ENCODE measurements at places on chromosomes 7 and 10.

GRCh38 chr10:125146791-125147579 lies 13.4 kb downstream of the CTBP2 start:
- DNase-seq = peak; percentile 26

GRCh38 chr10:104333728-104334373 lies 4.4 kb downstream of the ITPRIP start:
- no peak for DNase-seq

DNA sequence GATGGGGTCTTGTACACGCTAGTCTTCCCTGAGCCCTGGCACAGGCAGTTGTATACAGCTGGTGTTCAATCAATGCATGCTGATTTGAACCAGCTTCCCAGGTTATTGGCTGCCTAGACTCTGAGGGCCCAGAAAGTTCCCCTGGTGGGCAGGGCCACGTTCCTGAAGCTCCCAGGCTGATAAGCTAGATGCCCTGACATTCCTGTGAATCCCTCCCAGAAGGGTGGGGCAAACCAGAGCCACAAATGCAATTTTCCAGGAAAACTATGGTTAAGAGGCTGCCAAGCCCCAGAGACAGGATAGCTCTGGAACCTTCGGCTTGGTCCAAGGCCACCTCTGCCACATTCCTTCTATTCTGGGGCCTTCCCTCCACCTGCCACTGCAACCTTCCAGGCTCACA lies 78.2 kb downstream of the FAM53B start:
- DNase-seq = no peak

GRCh38 chr7:85185424-85186082 lies 1.3 kb downstream of the SEMA3D start:
- peak; percentile 84 for DNase-seq

- DNase-seq = peak; percentile 32
These were observed 23.5 kb upstream of the C1QL3 start for GRCh38 chr10:16545116-16545736.

DNA sequence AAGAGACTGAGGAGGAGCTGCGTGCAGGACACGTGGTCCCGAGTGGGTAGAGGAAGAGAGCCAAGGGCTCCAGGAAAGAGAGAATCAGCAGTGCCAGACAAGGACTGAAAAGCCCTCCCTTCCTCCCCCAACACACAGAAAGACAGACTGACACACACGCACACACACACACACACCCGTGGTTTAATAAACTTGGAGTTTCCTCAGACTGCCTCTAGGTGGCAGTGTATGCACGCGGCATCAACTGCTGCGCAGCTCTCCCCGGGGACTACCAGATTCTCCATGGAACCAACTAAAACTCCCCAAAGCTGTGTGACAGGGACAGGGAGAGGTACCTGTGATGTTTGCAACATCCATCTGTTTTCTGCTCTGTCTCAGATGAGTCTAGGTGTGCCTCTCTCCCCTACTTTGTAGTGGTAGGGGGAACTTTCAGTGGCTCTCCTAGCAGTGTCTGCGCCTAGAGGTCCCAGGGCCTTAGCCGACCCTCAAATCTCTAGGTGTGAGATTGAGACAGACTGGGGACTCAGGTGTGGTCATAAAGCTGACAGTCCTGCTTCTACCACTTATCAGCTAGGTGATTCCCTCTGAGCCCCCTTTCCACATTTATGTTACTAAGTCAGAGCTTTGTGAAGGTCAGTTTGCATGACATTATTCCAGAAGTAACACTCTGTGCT lies 9.3 kb upstream of the TSPAN14 start:
- peak; percentile 82 for DNase-seq

DNA sequence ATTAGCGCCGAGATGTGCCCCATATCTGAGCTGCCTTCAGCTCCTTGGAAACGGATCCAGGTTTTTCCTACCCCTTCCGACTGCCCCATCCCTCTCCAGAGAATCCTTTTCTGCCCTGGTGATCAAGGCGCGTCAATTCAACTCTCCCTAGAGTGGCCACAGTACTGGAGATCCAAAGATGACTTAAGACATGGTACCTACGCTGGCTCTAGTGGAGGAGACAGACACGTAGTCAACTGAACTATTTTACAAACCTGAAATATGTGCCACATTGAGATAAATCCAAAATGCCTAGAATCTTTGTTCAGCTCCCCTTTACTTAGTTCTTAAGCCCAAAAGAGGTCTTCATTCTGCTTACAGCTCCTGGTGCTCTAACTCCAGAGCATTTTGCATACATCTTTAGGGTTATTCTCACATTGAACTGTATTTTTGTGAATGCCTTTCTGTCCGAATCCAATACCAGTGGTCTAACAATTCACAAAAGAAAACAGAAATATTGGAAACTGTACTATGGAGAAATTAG lies 444 bp upstream of the TNPO3 start:
- no peak for DNase-seq

DNA sequence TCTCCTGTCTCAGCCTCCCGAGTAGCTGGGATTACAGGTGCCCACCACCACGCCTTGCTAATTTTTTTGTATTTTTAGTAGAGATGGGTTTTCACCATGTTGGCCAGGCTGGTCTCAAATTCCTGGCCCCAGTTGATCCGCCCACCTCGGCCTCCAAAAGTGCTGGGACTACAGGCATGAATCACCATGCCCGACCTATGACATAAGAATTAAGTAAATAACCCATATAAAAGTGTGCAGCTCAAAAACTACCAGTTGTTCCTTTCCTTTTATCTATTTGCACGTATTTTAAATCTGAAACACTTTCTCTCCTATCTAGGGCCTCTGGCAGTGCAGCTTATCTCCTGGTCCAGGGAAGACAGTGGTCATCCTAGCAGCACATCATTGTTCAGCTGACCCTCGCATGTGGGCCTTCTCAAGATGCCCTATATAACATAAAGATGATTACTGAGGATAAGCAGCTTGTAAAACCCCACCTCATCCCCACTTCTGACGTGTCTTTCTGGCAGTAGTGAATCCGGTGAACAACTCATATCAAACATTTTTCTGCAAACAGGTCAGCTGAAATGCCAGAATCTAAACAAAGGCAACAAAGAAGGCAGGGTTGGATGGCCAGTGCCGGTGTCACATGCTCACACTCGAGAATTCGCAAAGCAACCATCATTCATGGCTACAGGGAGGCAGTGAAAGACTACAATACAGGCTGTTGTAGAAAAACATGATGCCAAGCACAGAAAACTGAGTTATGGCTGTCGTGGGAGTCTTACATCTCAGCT lies 36.0 kb upstream of the KCNIP2 start:
- no peak for DNase-seq

DNA sequence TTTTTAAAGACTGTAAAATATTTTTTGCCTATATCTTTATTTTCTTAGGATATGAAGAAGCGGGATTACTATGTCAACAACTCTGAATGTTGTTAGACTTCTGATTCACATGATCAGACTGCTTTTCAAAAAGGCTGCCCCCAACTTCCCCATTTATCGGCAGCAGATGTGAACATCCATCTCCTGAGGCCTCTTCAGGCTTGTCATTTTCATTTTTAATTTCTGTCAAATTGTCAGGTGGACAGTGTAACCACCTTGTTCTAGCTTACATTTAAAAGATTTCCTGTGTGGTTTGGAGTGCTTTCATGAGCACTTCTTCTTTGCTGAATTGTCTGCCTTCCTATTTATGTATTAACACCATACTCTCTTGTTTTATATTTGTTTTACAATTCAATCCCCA lies 78.8 kb upstream of the GSDME start:
- no peak for DNase-seq

DNA sequence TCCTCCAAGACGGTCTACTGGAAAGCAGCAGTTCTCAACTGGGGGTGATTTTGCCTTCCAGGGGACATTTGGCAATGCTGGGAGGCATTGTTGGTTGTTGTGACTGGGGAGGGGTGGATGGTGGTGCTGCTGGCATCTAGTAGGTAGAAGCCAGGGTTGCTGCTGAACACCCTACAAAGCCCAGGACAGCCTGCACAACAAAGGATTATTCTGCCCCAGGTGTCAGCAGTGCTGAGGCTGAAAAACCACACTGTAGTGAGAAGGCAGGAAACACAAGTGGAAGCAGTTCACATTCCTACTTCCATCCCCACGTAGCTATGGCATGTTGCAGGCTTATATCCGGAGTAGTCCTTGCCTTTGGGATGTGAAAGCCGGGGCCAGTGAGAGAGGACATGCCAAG lies 86.9 kb downstream of the AOAH start:
- DNase-seq = no peak

DNA sequence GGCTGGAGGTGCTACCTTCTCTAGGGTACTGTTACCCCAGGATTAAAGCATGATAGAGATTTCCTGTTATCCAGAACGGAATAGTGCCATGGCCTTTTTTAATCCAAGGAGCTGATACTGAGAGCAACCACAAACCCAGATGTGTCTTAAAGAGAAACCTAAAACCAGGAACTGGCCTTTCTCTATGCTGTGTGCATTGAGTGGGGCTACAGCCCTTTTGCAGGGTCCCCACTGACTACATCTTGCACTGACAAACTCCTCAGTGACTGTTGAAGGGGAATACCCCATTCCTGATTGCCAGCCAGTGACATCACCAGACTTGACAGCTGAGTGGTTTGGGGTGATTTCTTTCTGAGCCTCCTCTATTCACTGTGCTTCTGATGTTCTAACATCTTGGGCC lies 81.9 kb upstream of the CAPZA2 start:
- DNase-seq = no peak

- no peak for DNase-seq
These were observed 345.0 kb upstream of the AOAH start for GRCh38 chr7:37069336-37069735.
